ENCODE measurements at places on chromosomes 5 and 9. TPM values are rescaled to one million over a fixed set of nuclear protein-coding genes. Genes with fewer than 3 reads are reported as not detected.

GRCh38 chr5:50822761-50823160 is 156.3 kb downstream of the PARP8 start:
- no peak for DNase-seq

- no peak for DNase-seq
Observed at GRCh38 chr5:129063483-129064113, 31.0 kb upstream of the ISOC1 start.

- DNase-seq, result no peak
Observed at GRCh38 chr5:145660897-145661640, 174.1 kb downstream of the PRELID2 start.

DNA sequence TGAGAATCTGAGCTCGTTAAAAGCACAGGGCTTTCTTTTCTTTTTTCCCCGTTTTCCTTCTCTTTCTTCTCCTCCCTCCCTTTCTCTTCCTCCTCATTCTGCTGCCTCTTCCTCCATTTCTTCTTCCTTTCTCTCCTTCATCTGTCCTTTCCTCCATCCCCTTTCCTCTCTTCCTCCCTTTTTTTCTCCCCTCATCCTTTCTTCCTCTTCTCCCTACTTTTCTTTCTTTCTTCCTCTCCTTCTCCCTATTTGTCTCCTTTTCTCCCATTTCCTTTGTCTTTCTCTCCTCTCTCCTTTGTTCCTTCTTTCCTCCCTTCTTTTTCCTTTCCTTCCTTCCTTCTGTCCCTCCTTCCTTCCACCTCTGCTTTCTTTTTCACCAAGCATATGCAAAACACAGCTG is 649.4 kb downstream of the IRX1 start:
- DNase-seq, result no peak

- no peak for DNase-seq
Observed at GRCh38 chr5:101517795-101518194, 614.7 kb upstream of the ST8SIA4 start.

DNA sequence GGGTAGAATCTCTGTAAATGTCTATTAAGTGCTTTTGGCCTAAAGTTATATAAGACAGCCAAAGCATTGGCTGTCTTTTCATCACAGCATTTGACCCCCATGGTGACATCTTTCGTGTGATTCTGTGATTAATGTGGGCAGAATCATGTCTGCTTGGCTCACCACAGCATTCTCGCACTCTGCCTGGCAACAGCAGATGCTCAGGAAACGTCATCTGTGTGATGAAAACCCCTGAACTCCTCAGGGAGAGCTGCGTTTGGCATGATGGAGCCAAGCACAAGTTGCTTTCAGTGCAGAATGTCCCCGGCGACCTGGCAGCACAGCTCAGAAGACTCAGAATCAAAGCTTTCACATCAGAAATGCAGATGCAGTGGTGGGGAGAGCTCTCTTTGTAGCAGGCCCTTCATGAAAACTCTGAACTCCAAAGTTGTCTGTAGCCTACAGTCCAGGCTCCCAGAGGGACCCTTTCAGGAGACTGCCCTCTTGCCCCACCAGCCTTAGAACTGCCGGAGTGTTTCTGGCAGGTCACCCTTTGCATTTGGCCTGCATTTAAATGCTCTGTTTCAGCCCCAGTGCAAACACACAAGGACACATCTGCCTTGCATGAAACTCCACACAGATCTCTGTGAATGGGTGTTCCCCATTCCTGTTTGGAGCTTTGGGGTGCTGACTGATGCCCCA is 155.6 kb upstream of the PANK3 start:
- no peak for DNase-seq

DNA sequence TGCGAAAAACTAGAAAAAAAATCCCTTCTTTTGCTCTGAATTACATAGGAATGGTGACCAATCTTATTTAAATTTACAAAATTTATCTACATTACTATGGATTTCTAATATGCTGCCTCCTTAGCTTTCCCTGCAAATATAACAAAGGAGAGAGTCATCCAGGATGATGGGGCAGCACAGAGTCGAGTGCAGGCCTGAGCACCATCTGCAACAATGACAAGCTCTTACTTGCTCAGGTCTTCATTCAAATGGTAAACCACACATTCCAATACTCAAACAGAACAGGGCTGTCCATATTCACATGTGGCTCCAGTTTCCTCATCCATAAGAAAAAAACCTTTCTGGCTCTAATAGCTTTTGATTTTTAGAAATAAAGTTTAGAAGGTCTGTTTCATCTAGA is 33.5 kb upstream of the ZNF354B start:
- no peak for DNase-seq

CTNNA1 gene
- total RNA-seq, result 272 TPM

RGS7BP gene
- 0.40 TPM for total RNA-seq

ADGRD2 gene
- not detected for total RNA-seq
